Activated CD4-positive, CD25-positive, alpha-beta regulatory T cell treated with anti-CD3 and anti-CD28 coated beads, Interleukin-2, amount 50 U/mL, for 72 hours (primary cell): ENCODE measurements at places on chromosomes 2 and 18.
A peak's percentile ranks its signal among the peaks of the same experiment; 100 is the strongest.

DNA sequence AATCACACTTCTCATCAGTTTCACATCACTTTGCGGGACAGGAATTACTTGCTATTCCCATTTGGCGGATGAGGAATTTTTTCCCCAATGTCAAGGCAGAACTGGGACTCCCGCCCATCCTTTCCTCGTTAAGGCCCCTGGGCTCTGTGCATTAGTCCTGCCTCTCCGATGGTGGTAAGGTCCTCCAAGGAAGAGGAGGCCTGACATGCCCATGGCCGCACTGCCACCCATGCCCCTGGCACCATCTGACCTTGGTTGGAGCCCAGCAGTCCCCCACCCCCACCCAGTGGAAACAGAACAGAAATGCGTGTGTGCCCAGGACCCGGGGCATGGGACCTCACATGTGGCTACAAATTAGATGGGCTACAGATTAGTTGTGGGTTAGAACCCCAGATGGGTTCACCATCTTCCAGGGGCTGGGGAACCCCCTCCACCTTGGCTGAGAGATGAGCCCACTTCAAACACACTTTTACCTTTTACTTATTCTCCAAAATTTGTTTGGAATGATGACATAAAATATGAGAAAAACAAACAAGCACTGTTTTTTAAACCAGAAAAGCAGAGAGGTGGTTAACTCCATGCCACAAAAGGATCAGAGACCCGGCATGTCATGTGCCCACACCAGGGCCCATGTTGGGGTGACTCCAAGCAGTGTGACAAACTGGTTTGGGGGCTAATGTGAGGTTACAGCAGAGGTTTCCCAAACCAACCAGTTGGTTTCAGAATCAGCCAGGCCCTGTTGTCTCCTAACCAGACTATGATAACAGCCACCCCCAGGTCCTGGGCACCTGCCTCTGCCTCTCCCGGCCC is 11.0 kb upstream of the DUSP2 start:
- peak; percentile 53 for DNase-seq

- no peak for DNase-seq
These were observed 8.5 kb downstream of the DSC1 start for GRCh38 chr18:31154181-31154580.

GRCh38 chr2:11877764-11878163 is 131.3 kb downstream of the LPIN1 start:
- no peak for DNase-seq

GRCh38 chr2:198127627-198128026 is 323.2 kb downstream of the PLCL1 start:
- DNase-seq: peak; percentile 33

DNA sequence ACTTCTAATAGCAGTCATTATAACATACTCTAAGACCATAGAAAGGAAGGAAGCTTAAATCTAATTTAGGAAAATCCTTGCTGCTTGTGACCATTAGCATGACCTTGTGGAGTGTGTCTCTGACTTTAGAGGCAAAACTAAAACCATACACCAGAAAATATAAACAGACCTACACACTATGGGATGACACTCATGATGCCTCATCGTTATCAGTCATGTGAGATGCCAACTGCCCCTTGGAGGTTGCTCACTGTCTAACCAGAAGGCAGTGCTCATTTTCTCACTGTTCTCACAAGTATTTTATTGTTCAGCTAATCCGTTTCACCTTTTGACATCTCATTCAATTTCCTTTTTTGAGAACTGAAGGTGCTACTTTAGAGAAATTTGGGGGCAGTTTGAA is 376.9 kb downstream of the RND3 start:
- no peak for DNase-seq

- no peak for DNase-seq
These were observed 99.1 kb upstream of the FAM110C start for GRCh38 chr2:145407-145806.
